ENCODE measurements at places on chromosomes 1 and 21.

DNA sequence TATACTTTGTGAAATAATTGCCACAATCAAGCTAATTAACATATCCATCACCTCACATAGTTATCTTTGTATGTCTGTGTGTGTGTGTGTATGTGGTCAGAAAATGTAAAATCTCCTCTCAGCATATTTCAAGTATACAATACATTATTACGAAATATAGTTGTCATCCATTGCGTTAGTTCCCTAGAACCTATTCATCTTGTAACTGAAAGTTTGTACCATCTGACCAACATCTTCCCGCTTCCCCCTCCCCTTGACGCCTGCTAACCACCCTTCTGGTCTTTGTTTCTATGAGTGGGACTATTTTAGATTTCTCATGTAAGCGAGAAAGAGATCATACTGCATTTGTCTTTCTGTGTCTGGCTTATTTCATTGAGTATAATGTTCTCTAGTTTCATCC, 455.3 kb downstream of the KCNT2 start:
- no peaks in the 10 kb centered on the region for H3K4me1 ChIP-seq
- no peaks in the 10 kb centered on the region for H3K36me3 ChIP-seq
- no peak overlapping the region for H3K4me3 ChIP-seq
- DNase-seq: no peak

DNA sequence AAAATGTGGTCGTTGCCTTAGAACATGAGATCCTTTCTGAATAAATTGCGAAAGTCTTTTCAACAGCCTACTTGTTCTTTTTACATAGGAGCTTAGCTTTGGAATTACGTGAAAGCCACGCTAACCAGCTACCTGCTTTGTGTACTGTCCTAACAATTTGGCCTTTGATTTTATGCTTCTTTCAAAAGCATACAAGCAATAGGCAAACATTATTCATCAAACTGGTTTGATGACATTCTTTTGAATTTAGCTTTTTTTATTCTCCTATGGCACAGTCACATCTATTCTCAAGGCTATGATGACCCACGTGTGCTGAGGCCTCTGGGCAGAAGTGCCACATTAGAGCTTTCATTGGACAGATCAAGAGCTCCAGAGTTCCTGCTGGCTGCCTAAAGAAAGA, 178.0 kb upstream of the DPT start:
- H3K27ac ChIP-seq: no peak overlapping the region
- no peak overlapping the region for H3K4me3 ChIP-seq
- H3K27me3 ChIP-seq: peaks cover 7% of the 10 kb centered on the region
- H3K4me1 ChIP-seq: peaks cover 3% of the 10 kb centered on the region
- no peak for DNase-seq

- no peaks in the 10 kb centered on the region for H3K4me1 ChIP-seq
- H3K36me3 ChIP-seq: no peaks in the 10 kb centered on the region
- no peak overlapping the region for H3K4me3 ChIP-seq
- no peaks in the 10 kb centered on the region for H3K27me3 ChIP-seq
These were observed 1510.3 kb downstream of the AMY1C start for GRCh38 chr1:105260001-105260400.

DNA sequence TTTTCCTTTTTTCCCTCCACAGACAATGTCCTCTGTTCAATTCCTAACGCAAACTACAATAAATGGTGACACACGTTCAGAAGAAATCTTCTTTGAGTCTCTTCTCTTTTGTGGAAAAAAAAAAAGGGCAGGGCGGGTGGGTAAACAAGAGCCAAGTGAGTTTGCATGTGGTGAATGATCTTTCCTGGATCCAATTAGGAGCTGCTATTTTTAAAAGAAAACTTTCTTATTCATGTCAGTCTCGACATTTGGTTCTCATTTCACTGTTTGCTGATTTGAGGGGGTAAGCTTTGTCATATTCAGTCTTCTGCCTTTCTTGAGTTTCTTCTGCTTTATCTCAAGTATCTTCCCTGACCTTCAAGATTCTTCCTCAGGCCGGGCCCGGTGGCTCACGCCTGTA, 29.2 kb upstream of the KIF1B start:
- no peak for DNase-seq
- H3K36me3 ChIP-seq: peaks cover 22% of the 10 kb centered on the region
- no peak overlapping the region for H3K4me3 ChIP-seq
- no peaks in the 10 kb centered on the region for H3K27me3 ChIP-seq
- peaks cover 5% of the 10 kb centered on the region for H3K4me1 ChIP-seq

DNA sequence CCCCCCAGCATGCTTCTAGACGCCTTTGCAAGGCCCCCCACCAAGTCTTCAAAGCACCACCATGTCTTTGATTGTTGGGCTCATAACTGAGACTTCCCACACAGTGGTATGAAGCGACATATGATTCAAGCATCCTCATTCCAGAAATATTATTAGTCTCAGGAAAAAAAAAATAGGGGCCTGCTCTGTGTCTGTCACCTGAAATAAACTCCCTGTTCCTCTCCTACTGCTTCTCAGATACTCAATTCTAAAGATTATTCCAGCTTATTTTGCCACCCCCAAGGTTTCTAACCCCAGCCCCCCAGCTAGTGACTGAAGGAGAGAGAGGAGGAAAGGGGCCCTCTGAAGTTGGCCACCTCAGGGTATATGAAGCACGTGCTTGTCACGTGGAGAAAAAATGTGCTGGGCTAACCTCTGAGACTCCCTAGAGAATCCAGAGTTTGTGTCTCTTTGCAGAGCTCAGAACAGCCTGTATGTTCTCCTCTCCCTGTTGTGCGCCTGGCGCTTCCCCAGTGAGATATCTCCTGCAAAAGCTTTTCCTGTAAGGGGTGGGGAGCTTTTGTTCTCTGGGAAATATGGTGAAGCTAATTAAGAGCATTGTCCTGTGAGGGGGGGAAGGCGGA, 35.9 kb upstream of the RASAL2 start:
- H3K36me3 ChIP-seq: no peaks in the 10 kb centered on the region
- H3K4me1 ChIP-seq: no peaks in the 10 kb centered on the region
- H3K27me3 ChIP-seq: no peaks in the 10 kb centered on the region
- no peak overlapping the region for H3K27ac ChIP-seq
- H3K4me3 ChIP-seq: no peak overlapping the region
- no peak for DNase-seq

DNA sequence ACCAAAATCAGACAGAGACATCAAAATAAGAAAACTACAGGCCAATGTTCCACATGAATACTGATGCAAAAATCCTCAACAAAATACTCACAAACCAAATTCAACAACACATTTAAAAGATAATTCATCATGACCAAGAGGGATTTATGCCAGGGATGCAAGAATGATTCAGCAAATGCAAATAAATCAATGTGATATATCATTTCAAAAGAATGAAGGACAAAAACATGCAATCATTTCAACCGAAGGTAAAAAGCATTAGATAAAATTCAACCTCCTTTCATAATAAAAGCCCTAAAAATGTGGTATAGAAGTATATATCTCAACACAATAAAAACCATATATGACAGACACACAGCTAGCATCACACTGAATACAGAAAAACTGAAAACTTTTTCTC, 81.5 kb upstream of the LYPLAL1 start:
- no peaks in the 10 kb centered on the region for H3K36me3 ChIP-seq
- no peak for DNase-seq
- H3K4me1 ChIP-seq: no peaks in the 10 kb centered on the region
- no peaks in the 10 kb centered on the region for H3K27me3 ChIP-seq
- H3K4me3 ChIP-seq: no peak overlapping the region
- no peak overlapping the region for H3K27ac ChIP-seq

DNA sequence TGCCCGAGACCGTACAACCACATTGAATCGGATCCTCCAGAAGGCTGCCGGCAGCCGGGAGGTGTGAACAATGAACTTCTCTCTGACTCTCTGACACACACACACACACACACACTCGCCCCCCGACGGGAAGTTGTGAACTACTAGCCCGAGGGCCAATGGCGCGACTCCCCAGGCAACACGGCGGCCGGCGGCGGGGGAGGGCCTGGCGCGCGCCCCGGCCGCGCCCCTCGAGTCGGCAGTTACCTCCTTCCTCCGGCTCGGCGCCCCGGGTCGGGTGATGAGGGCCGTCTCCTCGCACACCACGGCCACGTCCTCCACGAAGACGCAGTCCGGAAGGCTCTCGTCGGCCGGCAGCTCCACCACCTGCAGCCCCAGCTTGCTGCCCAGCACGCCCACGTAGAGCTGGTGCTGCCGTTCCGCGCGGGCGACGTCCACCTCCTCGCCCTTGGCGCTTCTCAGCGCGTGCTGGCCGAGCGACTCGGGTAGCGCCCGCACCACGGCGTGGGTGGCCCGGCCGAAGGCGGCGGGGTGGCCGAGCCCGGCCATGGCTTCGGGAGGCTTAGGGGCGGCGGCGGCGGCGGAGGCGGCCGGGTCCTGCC, 361 bp downstream of the DDAH1 start:
- peak overlapping the region; percentile 6 for H3K4me3 ChIP-seq
- H3K27me3 ChIP-seq: peaks cover 60% of the 10 kb centered on the region
- H3K27ac ChIP-seq: no peak overlapping the region
- peaks cover 4% of the 10 kb centered on the region for H3K4me1 ChIP-seq
- H3K36me3 ChIP-seq: no peaks in the 10 kb centered on the region

DNA sequence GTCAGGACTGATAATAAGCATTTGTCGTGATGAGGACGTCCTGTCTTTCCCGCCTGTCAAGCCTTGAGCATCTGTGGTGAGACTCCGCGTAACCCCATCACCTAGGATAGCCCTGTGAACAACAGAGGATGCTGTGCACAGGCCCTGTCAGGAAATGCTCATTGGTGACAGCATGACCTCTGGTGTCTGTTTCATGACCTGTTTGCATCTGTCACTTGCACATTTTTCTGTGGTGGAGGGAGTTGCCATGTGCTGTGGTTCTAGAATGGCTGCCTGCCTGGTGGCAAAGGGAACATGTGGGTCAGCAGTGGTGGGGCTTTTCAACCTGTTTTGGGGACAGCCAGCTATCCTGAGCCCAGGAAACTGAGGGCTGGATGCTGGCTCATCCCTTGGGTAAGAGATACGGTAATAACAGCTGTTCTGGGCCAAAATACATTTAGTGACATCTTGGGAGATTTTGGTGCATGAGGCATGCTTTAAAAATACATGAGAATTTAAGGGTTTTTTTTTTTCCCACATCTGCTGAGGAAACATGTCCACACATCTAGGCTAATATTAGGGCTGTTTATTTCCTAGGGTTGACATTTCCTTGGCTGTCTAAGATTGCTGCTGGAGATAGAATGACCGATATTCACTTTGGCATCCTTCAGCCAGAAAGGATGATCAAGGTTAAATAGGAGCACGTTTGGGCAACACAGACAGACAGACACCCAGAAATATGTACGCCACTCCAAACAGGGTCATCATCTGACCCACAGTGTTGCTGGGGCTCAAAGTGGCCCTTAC, 52.9 kb downstream of the KCNC4 start:
- no peak overlapping the region for H3K4me3 ChIP-seq
- peaks cover 4% of the 10 kb centered on the region for H3K4me1 ChIP-seq
- DNase-seq: peak; percentile 48
- no peaks in the 10 kb centered on the region for H3K27me3 ChIP-seq
- H3K27ac ChIP-seq: no peak overlapping the region
- no peaks in the 10 kb centered on the region for H3K36me3 ChIP-seq

GRCh38 chr1:61604261-61604660, 120.7 kb downstream of the TM2D1 start:
- peaks cover 1% of the 10 kb centered on the region for H3K4me1 ChIP-seq
- peaks cover 19% of the 10 kb centered on the region for H3K27me3 ChIP-seq
- H3K27ac ChIP-seq: no peak overlapping the region

DNA sequence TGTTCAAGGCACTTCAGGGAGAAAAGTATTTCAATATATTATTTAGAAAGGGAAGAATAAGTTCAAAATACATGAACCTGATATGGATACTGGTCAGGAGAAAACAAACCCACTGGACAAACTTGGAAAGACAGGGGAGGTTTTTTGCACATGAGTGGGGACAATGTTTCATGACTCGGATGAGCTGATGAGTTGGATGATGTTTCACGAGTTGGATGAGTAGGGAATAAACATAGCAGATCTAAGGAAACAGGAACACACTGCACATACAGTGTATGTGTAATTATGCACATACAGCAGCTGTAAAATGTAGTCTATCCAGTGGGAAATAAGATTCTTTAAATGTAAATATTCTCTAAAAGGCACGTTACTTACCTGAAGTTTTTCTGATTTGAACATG, 682.9 kb upstream of the ADAMTS5 start:
- H3K27ac ChIP-seq: no peak overlapping the region
- DNase-seq: no peak
- H3K4me3 ChIP-seq: no peak overlapping the region
- no peaks in the 10 kb centered on the region for H3K4me1 ChIP-seq
- no peaks in the 10 kb centered on the region for H3K27me3 ChIP-seq
- H3K36me3 ChIP-seq: no peaks in the 10 kb centered on the region

DNA sequence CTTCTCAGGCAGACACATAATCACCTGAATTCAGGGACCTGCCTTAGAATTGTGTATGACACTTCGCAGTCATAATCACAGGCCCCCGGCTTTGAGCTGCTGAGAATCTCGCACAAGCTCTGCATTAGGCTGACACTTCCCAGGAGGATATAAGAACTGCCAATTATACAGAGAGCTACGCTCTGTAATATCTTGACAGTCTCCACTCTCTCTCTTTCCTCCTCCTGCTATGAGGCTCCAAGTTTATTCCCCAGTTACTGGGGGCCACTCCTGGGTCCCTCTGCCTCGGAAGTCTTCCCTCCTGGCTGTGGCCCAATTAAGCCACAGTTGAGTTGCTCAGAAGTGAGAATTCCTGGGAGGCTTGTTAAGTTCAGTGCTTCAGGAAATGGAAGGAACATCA, 42.7 kb downstream of the EBNA1BP2 start:
- H3K4me1 ChIP-seq: no peaks in the 10 kb centered on the region
- H3K36me3 ChIP-seq: no peaks in the 10 kb centered on the region
- no peak for DNase-seq
- H3K27me3 ChIP-seq: peaks cover 47% of the 10 kb centered on the region
- no peak overlapping the region for H3K27ac ChIP-seq

DNA sequence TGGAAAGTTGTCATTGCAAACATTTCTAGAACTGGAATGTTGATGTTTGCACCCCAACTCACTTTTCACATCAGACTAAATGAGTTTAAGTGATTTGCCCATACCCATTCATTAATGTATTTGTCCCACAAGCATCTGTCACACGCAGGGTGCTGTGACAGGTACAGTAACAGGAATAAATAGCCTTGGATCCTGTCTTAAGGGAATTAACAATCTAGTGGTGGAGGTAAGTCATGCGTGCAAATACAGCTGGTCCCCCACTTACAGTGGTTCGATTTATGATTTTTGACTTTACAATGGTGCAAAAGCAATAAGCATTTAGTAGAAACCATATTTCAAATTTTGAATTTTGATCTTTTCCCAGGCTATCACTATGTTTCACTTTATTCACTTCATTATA, 17.5 kb upstream of the PRDM2 start:
- H3K27me3 ChIP-seq: peaks cover 42% of the 10 kb centered on the region
- H3K4me1 ChIP-seq: no peaks in the 10 kb centered on the region

All from activated CD8-positive, alpha-beta memory T cell treated with anti-CD3 and anti-CD28 coated beads, Interleukin-2, amount 10 ng/mL, durations not matched to agents 7 days and 5 days (primary cell).